ENCODE measurements at places on chromosomes 1 and 21. TPM values are rescaled to one million over a fixed set of nuclear protein-coding genes. Genes with fewer than 3 reads are reported as not detected.
A peak's percentile ranks its signal among the peaks of the same experiment; 100 is the strongest.

GRCh38 chr21:45977396-45977795, 4.2 kb upstream of the COL6A1 start:
- DNase-seq, result no peak

The CDC42BPA gene
- total RNA-seq, result 36.4 TPM

- no peak for DNase-seq
These were observed 97.5 kb downstream of the CLEC20A start for GRCh38 chr1:178399177-178399728.

The POTED gene
- not detected for total RNA-seq

GRCh38 chr1:160428655-160429054, 28.3 kb downstream of the VANGL2 start:
- peak; percentile 47 for DNase-seq

DNA sequence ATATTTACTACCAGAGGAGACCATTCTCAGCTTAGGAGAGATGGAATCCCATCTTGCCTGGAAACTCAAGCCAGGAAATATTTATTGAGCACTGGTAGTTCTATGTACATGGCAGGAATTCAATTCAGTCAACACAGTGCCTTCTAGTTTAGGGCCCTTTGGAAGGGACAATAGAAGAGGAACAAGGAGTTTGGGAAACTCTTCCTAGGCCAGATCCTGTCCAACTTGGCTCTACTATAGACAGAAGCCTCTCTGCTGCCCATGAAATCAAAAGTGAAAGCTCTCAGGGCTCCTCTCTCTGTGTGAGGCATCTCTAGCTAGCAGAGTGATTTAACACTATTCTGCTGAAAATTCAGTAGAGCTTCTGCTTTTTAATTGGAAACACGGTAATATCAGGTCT, 244.6 kb upstream of the MAP1LC3C start:
- no peak for DNase-seq

DNA sequence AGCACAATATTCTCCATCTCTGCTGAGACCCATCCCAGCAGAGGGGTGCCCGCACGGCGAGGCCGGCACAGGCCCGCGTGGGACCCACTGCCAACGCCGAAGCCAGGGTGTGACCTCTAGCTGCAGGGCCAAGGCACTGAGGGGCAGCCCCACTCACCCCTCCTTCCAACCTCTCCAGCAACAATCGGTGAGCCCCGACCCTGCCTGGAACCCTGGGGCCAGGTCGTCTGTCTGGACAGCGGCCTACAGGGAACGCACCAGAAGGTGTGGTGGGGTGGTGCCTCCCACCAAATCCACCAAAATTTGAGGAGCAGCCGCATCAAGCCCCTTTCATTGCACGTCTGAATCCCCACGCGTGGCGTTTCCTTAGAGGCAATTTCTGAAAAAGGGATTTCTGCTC, 63.0 kb upstream of the ADARB1 start:
- DNase-seq, result no peak

DNA sequence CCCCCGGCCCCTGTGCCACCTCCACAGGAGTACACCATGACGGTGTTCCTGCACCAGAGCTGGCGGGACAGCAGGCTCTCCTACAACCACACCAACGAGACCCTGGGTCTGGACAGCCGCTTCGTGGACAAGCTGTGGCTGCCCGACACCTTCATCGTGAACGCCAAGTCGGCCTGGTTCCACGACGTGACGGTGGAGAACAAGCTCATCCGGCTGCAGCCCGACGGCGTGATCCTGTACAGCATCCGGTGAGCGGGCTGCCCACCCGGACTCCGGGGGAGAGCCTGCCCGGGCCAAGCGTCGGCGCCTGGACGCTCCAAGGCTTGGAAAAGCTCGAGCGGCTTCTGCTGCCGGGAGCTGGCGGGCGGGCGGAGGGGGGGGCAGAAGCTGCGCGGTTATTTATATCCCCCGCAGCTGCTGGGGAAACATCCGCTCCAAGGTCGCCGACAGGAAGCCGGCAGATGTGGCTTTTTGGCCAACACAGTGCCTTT, 6.4 kb downstream of the GABRD start:
- no peak for DNase-seq

GRCh38 chr1:94793296-94793656, 26.9 kb upstream of the SLC44A3 start:
- DNase-seq, result peak; percentile 54

GRCh38 chr1:3024019-3024418, 2.8 kb downstream of the ACTRT2 start:
- no peak for DNase-seq

The ESPN gene
- under 0.01 TPM for total RNA-seq

DNA sequence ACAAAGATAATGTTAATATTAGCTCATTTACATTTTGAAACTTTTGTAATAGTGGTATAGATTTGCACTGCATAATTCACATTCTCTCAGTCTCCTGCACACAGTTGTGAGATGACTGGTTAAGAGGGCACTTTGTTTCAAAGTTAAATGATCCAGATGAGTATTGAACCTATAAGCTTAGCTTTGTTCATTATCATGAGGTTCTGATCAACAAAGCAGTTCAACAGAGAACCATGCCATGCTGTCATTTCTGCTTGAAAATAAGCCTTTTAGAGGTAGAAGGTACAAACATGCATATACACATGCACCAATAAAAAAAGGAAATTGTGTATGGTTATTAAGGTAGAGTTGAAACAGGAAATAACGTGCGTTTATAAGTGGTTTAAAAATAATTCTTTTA, 4.8 kb downstream of the RAP1A start:
- no peak for DNase-seq

- no peak for DNase-seq
These were observed 285.3 kb upstream of the C1orf105 start for GRCh38 chr1:172135076-172135672.

DNA sequence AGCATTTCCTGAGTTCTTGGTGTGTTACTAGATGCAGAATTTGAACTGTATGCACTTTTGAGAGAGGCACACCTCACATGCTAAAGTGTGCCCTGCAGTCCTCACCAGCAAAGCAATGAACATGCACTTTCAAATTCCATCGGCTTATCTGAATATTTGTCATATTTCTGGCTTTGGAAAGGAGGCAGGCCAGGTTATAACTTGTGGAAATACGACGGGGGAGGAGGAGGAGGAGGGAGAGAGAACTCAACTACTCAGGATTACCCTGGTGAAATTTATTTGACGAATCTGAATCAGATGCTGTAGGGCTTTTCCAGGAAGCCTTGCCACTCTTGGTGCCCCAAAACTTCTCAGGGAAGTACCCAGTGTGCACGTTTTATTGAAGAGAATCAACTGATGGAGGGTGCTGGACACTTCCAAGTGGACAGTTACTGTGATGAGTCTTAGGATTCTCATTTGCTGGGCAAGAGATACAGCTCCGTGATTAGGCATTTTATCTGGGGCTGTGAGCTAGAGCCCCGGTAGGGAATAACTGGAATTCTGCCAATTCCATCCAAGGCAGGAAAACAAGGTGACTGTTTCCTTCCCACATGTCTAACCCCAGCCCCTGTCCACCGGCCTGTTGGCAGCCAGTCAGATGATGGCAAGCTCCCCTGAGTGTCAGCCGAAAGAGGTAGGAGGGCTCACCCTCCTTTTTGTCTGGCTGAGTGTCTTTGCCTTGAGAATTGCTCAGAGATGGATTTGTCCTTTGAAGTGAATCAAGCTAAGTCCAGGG, 3.8 kb downstream of the PDPN start:
- DNase-seq, result no peak

The NDUFS5 gene
- total RNA-seq, result 1,415 TPM

DNA sequence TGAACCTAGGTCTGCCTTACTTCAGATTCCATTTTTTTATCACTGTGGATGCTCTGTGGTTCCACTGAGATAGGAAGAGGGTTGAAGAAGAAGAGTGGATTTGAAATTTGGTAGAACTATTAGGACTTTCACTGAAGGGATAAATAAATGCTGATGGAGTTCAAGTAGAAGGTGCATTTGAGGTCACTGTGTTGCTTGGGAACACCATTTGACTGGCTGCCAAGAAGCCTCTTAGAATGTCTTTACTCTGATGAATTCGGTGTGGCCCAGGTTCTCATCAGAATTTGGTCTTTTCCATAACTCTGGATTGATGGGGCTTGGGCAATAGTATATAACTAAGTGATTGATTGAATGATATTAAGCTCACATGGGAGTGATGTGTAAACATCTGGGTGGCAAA, 11.9 kb downstream of the XPR1 start:
- peak; percentile 19 for DNase-seq

The FCGR3B gene
- not detected for total RNA-seq

The ZBTB18 gene
- 16.0 TPM for total RNA-seq

DNA sequence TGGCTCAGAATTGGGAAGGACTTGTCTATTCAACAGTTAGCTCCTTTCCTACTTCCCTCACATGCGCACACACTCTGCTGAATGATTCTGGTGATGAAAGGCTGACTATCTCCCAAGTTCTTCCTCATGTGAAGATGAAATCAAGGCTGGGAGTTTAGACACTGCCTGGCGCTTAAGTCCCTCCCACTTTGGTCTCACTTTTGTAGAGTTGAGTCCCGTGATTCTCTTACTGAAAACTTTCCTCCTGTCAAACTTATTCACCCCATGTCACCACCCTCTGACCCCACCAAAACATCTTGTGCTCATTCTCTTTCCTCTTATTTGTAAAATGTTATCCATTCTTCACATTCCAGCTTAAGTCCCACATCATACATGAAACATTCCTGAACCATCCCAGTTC, 8.4 kb upstream of the MRPS6 start:
- DNase-seq, result no peak

The TIAM1 gene
- 9.2 TPM for total RNA-seq

- no peak for DNase-seq
These were observed 16.4 kb downstream of the RPL5 start for GRCh38 chr1:92848201-92848600.

- no peak for DNase-seq
These were observed 47.0 kb upstream of the CSF1 start for GRCh38 chr1:109863667-109864046.

GRCh38 chr1:18736958-18737357, 106.3 kb downstream of the PAX7 start:
- no peak for DNase-seq

DNA sequence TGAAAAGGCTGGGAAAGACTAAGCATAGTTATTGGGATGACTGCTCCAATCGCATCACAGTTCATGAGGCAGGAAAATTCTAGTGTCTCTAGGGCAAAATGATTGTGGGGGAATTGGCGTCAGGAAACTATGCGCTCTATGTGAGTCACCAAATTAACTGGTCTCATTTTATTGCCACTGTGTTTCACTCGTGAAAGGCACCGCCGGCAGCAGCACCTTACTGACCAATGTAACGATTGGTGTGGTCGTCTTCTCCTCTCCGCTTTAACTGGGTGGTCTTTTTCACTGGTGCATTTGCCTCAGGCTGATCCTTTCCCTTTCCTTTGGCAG, 83.5 kb downstream of the SPAG17 start:
- DNase-seq, result no peak

GRCh38 chr1:65434255-65434654, 13.8 kb downstream of the LEPR start:
- DNase-seq, result no peak

The GUK1 gene
- total RNA-seq, result 524 TPM

DNA sequence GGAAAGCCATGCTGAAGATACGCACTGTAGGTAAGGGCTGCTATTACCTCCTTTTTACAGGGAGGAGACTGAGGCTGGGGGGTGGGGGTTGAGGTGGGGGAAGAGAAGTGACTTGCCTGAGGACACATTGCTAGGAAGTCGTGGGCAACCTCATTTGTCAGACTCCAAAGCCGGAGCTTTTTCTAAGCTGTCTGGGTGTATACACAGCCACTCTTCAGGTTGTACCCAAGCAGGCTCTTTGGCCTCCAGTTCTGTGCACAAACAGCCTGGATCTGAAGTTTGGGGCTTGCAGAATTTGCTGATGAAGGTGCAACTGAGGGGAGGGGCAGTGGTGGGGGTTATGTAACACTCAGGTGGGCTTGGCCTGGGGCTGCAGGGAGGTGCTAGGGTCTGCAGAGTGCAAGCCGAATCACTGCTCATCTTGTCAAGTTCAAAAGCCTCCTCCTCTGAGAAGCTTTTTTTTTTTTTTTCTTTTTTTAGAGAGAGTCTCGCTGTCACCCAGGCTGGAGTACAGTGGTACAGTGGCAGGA, 16.9 kb downstream of the TINAGL1 start:
- DNase-seq, result no peak

- DNase-seq, result no peak
These were observed 120.3 kb downstream of the ATG4C start for GRCh38 chr1:62903982-62904855.

- peak; percentile 61 for DNase-seq
These were observed 50.5 kb upstream of the SLFNL1 start for GRCh38 chr1:41072051-41072450.

The SCAMP3 gene
- 29.2 TPM for total RNA-seq

- DNase-seq, result no peak
These were observed 38.8 kb downstream of the PRKCZ start for GRCh38 chr1:2089051-2089450.

The CCDC181 gene
- total RNA-seq, result 0.28 TPM

GRCh38 chr1:225699336-225699735, 46.4 kb upstream of the ENAH start:
- DNase-seq, result no peak

The CFAP74 gene
- total RNA-seq, result not detected

DNA sequence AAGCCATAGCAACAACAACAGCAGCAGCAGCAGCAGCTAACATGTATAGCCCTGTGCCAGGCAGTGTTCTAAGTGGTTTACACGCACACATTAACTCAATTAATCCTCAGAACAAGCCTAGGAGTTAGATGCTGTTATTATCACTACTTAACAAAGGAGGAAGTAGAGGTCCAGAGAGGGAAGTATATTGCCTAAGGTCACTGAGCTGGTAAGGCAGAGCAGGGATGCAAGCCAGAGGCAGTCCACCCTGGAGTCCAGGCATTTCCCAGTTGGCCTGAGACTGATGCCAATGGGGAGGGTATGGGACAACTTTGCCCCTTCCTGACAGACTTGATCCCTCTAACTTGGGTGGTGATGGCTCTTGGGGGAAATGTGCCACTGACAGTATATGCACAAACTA, 6.8 kb downstream of the CDC14A start:
- DNase-seq, result no peak

GRCh38 chr1:156090138-156090839, 8.0 kb upstream of the MEX3A start:
- DNase-seq, result no peak

GRCh38 chr1:59819566-59820438, 5.1 kb downstream of the HOOK1 start:
- DNase-seq, result no peak

DNA sequence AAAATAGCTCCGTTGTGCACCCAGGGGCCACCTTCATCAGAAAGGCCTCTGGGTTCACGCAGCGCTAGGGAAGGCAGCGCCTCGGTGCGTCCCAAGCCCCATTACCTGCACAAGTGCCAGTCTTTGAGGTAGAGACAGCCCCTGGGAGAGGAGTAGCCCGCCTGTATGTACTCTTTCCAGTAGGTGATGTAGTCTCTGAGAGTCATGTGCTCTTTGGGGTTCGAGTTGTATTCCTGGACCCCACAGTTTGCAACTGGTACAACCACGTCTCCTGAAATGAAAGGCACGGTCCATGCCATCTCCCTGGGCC, 601 bp downstream of the JMJD4 start:
- no peak for DNase-seq

The CAPZB gene
- 180 TPM for total RNA-seq
